Cardiac muscle cell (in vitro differentiated cells and primary cell): ENCODE measurements at places on chromosomes 5 and 9. TPM values are rescaled to one million over a fixed set of nuclear protein-coding genes. Genes with fewer than 3 reads are reported as not detected.

- no peak for DNase-seq
- no peak overlapping the region for H3K27ac ChIP-seq
- H3K4me3 ChIP-seq, result no peak overlapping the region
- H3K36me3 ChIP-seq, result peaks cover 14% of the 10 kb centered on the region
Observed at GRCh38 chr5:129481161-129481560, 21.1 kb downstream of the ADAMTS19 start.

Gene RGS7BP
- total RNA-seq, result 0.11 and 0.45 TPM in 2 replicates

Gene PDE6A
- 0.21 TPM in 1 of 2 replicates, not detected in the other for total RNA-seq

GRCh38 chr5:177537389-177538361 is 16.7 kb downstream of the FAM193B start:
- peak overlapping the region; percentile 94 for H3K27ac ChIP-seq
- peak; percentile 90 for DNase-seq
- no peak overlapping the region for H3K4me3 ChIP-seq
- no peaks in the 10 kb centered on the region for H3K27me3 ChIP-seq

Gene PCDHB10
- 8.8 and 10.9 TPM in 2 replicates for total RNA-seq
